Stimulated activated CD4-positive, alpha-beta T cell treated with anti-CD3 and anti-CD28 coated beads, TNF-alpha, amount 100 ng/mL, for 48 hours (primary cell): ENCODE measurements at places on chromosomes 1 and 21.

DNA sequence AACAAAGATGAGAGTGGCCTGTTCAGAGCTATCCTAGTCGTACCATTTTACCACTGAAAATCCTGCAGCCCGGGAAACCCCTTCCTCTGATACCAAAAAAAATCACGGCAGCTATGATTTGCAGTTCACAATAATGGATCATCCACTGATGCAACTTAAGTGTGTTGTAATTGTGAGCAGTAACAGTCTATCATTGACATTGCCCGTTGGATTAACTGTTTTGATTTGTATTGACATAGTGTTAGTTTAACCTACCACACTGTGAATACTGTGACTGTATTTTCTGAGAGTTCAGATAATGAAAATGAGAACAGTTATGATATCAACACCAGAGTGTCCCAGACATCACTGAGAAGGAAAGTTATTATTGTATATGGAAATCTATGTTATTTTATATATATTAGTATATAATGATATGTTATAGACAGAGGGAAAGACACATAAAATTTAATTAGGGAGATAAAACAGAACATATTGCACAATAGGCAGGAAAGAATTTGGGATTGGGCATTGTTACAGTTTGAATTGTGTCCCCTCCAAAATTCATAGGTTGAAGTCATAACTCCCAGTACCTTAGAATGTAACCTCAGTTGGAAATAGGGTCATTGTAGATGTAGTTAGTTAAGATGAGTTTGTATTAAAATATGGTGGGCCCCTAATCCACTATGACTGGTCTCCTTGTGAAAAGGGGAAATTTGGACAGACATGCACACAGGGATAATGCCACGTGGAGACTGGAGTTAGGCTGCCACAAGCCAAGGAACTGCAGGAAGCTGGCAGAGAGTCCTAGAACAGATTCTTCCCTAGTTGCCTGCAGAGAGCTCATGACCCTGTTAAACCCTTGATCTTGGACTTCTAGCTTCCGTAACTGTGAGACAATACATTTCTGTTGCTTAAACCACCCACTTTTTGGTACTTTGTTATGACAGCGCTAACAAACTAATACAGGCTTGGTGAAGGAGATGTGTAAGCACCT is 54.4 kb downstream of the TLCD4 start:
- no peak for DNase-seq

DNA sequence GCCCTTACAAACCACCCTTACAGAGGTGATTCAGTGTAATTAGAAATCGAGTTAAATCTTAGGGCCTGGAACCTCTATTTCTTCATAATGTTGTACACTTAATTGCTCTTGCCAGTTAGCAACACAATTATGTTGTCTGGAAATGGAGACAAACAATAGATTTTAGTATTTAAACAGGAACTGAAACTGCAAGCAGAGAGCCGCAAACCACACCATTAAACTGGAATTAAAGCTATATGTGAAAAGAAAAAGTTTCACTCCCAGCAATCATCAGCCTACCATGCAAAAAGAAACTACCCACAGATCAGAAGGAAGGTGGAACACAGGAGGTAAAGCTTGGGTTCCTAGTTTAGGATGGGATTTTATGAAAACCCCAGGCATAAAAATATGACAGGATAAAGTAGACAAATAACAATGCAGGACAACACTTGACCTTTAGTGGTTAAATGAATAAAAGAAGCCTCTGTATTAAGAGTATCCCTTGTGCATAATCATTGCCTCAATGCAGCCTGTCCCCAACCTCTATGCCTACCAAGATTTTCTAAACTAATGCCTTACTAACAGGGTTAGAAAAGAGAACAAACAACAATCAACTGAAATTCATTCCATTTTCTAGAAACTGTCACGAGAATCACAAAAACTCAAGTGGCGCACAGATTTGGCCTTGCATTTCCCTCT is 304.3 kb upstream of the ESRRG start:
- no peak for DNase-seq

GRCh38 chr21:28138272-28138671 is 854.4 kb downstream of the LTN1 start:
- no peak for DNase-seq

DNA sequence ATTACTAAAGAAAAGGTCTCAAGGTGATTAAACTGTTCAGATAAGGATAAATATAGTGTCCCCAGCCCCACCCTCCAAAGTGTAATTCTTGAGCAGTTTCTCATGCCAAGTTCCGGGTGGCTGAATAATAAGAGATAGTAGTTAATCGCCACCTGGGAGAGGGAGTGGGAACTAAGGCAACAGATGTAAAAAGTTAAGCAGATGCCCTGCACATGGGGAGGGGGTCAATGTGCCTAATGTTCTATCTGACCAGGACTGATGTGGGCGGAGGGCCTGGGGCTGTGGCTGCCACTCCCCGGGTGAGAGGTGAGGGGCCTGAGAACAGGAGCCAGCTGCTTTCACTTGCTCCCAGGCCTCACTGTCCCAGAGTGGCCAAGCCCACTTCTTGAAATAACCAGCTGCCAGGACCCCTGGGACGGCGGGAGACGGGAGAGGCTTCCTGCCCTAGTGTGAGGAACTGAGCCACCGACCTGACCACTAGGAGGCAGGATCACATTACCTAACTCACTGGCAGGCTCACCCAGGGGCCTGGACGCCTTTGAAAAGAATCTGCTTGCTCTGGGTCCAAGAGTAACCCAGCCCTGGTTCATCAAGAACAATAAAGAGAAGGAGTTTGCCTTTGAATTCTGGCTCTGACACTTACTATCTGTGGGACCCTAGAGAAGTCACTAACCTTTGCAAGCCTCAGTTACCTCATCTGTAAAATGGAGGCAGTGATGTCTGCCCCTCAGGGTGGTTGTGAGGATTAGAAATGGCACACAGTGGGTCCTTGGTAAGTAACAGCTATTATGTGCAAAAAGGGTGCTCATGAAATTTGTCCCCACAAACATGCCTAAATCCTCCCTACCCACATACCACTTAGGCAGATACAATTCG is 179.2 kb downstream of the ATG4C start:
- DNase-seq, result no peak

DNA sequence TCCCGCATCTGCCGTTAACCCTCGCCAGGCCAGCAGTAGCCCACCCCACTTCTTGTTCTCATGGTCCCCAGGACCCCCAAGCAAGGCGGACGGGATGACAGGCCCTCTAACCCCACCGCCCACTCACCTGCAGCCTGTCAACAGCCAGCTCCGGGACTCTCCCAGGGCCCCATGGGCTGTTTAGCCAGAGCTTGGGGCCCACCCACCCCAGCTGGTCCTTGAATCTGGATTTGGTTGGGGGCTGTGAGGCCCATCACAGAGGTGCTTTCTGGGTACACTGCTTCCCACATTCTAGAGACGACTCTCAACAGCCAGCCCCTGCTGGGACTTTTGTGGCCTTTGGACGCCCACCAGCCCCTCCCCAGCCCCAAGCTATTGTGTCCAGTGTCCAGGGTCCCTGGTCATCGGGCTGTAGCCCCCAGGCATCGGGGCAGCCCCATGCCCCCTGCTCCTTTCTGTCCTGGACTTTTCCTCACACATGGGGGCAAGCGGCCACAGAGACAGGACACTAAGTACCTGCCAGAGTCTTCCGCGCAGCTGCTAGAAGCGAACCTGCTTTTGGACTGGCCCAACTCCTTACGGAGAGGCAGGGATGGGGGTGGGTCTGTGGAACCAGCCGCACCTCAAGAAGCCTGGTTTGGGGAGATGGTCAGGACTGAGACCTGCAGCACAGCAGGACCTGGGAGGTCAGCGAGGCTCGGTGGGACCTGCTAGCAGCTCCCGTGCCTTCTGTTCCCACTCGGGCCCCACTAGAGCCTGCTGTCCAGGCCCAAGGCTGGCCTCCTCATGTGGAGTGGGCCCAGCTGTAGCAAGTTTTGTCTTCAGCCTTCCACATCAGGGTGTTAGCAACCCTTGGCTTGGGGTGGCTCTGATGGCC is 208.1 kb upstream of the VAMP3 start:
- no peak for DNase-seq
